Eye (tissue), 1 donor: ENCODE measurements at places on chromosomes 7 and 10.

DNA sequence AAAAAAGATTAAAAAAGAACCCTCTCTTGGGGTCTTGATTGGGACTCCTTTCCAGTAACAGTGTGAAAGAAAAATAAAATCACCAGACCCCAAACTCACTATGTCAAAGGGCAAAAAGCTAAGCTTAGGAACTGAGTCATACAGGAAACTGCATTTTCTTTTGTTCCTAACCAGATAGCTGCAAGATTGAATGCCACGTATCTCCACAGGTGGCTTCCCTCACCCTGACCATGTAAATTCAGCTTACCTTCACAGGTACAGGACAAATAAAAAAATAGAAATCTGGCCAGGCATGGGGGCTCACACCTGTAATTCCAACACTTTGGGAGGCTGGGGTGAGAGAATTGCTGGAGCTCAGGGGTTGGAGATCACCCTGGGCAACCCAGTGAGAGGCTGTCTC, 32.5 kb upstream of the EIF4H start:
- no peak for DNase-seq

DNA sequence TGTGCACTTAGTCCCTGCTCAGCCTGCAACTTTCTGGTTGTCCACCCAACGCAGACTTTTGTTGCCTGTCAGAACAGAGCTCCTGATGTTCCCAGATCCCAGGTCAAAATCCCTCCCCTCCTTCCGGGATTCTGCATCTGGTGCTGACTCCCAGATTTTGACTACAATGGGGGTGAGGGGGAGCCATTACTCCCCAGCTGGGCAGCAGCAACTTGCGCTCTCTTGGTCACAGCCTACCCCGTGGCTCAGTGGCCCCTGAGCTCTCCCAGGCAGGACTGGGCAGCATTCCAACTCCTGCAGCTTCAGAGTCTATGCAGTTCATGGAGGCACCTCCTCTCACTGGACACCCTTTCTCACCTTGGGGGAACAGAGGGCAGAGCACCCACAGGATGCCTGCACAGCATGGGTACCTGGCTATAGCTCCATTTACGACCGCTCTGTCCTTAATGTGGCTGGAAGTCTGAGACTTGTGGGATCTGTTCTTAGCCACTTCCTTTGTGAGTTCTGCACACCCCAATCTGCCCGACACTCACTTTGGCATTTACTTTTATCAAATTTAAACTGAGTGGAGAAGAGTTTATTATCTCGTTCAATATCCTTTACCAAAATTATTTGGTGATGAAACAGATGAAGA, 545.5 kb upstream of the MGMT start:
- no peak for DNase-seq

GRCh38 chr10:103193820-103194529, 903 bp upstream of the NT5C2 start:
- DNase-seq, result peak; percentile 14

DNA sequence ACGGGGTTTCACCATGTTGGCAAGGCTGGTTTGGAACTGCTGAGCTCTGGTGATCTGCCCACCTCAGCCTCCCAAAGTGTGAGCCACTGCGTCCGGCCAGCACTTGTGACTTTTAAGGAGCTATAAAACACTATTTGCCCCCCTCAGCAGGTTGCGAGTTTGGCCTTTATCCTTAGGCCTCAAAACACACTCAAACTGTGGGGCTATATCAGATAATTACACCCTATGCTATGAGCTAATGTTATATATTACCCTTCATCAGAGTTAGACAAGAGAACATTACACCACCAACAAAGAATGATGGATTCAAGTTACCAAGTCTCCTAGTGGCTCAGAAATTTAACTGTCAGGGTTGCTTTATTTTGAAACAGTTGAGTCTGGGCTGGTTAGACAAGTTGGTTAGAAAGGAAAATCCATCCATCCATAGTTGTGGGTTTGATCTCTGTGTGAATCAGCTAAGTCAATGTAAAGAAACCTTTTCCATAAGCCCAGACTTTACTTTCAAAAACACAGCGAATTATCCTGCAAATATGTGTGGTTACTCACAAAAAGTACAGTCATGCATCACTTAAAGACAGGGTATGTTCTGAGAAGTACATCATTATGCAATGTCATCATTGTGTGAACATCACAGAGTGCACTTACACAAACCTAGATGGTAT, 115.8 kb downstream of the SEMA3D start:
- no peak for DNase-seq
